Astrocyte (in vitro differentiated cells and primary cell): ENCODE measurements at places on chromosomes 1 and 21. TPM values are rescaled to one million over a fixed set of nuclear protein-coding genes. Genes with fewer than 3 reads are reported as not detected.
A peak's percentile ranks its signal among the peaks of the same experiment; 100 is the strongest.

The GCSAML gene
- total RNA-seq = 0.14 TPM in 1 of 2 replicates, not detected in the other

DNA sequence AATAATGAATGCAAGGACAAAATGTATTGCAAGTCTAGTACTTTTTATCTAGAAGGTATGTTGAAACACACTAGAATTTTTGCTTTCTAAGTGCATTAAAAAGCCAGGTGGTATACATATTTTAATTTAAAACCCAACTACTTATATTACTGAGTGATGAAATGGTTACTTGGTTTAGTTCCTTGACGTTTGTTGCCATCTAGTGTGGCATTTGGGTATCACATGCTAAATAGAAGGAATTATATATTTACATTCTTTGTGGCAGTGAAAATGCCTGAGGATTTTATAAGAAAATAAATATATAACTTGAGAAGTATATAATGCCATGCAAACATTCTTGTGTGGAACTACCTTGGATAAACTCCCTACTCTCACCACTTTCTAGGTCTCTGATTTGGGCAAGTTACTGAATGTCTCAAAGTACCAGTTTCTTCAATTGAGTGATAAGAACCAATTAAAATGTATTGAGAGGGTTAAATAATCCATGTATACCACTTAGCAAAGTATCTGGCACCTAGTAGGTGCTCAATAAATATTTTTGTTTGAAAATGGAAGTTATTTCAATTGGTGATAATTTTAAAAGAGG, 69.6 kb downstream of the SDCCAG8 start:
- DNase-seq = peak; percentile 36

- DNase-seq = peak; percentile 37
These were observed 52.7 kb upstream of the CD34 start for GRCh38 chr1:207963427-207964194.

The PRAMEF7 gene
- not detected in 2 replicates for total RNA-seq

- DNase-seq = no peak
These were observed 1411.7 kb upstream of the B3GALT2 start for GRCh38 chr1:194598098-194598497.

GRCh38 chr1:49050041-49050440, 273.4 kb upstream of the BEND5 start:
- DNase-seq = no peak

DNA sequence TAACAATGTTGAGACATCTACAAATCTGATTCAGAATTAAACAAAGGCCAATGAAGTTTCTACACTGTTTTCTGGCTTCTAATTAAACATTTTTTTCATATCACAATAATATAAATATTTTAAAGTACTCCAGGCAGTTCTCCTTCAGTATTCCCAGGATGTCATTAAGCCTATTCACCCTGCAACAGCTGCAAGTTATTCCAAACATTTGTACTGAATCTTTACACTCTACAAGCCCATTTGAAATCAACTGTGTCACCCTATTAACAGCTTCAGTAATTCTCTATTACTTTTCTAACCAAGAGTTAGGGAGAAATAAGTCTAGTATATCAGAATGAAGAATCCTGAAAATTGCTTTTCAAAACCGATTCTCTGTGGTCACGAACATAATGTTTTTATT, 124.6 kb downstream of the OLFML2B start:
- no peak for DNase-seq

The CLCNKA gene
- total RNA-seq = 0.16 TPM in 1 of 2 replicates, not detected in the other

The AMY1C gene
- not detected in 2 replicates for total RNA-seq

- no peak for DNase-seq
These were observed 43.2 kb upstream of the ZNF281 start for GRCh38 chr1:200452850-200453552.

The SLFNL1 gene
- 0.14 and 0.18 TPM in 2 replicates for total RNA-seq

- DNase-seq = no peak
These were observed 92.5 kb downstream of the SLC25A24 start for GRCh38 chr1:108107658-108108057.

The RGS8 gene
- total RNA-seq = 0.09 and 0.12 TPM in 2 replicates
